Stimulated activated naive CD8-positive, alpha-beta T cell treated with anti-CD3 and anti-CD28 coated beads, Interleukin-15, amount 100 ng/mL, for 72 hours (primary cell): ENCODE measurements at places on chromosomes 5 and 9.

DNA sequence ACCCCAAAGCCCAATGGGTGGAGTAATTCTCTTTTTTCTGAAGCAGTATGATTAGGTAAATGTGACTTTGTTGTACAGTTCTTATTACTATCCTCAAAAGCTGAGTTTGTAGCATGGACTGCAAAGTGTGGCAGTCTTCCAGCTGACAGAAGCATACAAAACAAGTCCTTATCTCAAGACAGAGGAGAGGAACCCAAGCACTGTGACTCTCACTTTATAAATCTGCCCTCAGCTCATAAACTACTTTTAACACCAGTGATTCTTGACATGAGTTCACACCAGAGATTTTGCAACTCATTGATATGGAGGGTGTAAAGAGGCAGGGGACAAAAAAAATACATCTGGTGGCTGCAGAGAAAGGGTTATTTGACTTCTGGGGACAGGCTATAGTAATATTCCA, 251.6 kb downstream of the NTRK2 start:
- DNase-seq: no peak

DNA sequence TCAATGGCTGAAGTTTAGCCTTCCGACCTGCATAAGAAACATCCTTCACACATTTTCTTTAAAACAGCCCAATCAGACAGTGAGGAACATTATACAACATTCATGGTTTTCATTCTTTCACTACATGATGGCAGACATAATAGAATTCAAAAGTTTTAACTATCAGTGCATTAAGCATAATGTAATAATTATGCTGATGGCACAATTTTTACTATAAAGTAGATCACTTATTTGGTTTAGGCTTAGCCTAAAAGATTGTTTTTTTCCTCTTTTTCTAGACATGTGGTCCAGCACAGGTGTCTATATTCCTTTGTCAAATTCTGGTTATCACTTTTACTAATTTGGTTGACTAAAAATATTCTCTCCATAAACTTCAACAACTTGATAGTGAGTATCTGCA, 46.5 kb downstream of the EFNA5 start:
- DNase-seq: no peak

DNA sequence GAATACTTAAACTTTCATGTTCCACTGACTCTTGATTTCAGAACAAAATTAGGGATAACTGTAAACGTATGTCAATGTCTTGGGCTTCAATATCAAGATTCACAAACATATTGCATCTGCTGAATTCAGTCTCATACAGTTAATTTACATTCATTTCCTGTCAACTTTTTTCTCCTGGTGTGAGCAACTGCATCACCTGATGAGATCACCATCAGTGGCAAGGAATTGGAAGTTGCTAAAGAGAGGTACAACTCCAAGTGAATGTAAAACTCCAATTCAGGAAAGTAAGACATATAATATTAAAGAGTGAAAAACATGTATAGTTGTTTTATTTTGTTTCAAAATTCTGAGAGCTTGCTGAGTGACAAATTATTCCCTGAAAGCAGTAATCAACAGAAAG, 1336.2 kb upstream of the C9orf72 start:
- no peak for DNase-seq

DNA sequence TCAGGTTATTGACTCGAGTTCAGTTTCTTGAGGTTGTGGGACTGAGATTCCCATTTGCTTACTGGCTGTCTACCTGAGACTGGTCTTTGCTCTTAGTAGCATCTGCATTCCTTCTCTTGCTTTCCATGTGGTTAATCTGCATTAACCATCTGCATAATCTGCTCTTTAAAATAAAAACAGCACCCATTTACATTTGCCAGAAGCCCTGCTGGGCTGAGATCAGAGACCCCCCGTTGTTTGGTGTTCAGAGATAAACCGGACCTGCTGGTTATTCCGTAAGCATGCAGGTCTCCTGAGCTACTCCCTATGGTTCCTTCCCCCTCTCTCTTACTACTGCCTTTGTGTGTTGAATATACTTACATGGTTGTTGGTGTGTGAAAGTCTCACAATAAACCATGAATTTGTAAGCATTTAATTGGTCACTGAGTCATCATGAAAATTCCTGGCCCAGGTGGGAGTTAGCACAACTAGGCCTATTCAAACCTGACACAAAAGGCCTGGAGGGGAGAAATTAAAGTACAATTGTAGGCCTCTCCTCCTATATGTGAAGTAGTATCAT, 396.7 kb downstream of the MRPS30 start:
- no peak for DNase-seq

GRCh38 chr5:80231243-80231642, 24.6 kb downstream of the SERINC5 start:
- no peak for DNase-seq

GRCh38 chr5:124872615-124873014, 126.2 kb upstream of the ZNF608 start:
- no peak for DNase-seq

- DNase-seq: no peak
These were observed 89.4 kb upstream of the SH3PXD2B start for GRCh38 chr5:172543484-172544298.

- DNase-seq: no peak
These were observed 36.4 kb downstream of the PHF2 start for GRCh38 chr9:93612796-93613154.

GRCh38 chr5:574906-575305, 37.2 kb upstream of the CEP72 start:
- DNase-seq: no peak

- DNase-seq: no peak
These were observed 178.0 kb downstream of the YIPF5 start for GRCh38 chr5:143992496-143992895.

- DNase-seq: no peak
These were observed 11.7 kb downstream of the VCP start for GRCh38 chr9:35060548-35061207.

- no peak for DNase-seq
These were observed 92.1 kb downstream of the PBX3 start for GRCh38 chr9:125839317-125839716.

DNA sequence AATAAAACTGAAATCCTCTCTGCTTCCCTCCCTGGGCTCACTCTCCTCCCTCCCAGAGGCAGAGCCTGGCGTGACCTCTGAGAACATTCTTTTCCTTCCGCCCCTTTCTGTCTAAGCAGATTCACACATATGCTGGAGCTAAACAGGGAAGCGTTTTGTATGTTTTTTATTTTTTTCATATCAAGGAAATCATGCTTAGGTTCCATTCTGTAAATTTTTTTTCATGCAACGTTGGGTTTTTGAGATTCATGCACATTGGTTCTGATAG, 20.2 kb upstream of the BARHL1 start:
- DNase-seq: no peak

- DNase-seq: no peak
These were observed 364.3 kb upstream of the CDH10 start for GRCh38 chr5:25009063-25009462.

- DNase-seq: no peak
These were observed 473.0 kb downstream of the NTRK2 start for GRCh38 chr9:85142496-85142911.

- peak; percentile 18 for DNase-seq
These were observed 6.8 kb upstream of the LNPEP start for GRCh38 chr5:96928931-96929708.

- DNase-seq: no peak
These were observed 44.5 kb downstream of the FBXO10 start for GRCh38 chr9:37531699-37532098.

GRCh38 chr5:125446986-125447385, 700.5 kb upstream of the ZNF608 start:
- DNase-seq: no peak

- no peak for DNase-seq
These were observed 35.3 kb downstream of the HNRNPH1 start for GRCh38 chr5:179588166-179588565.

- DNase-seq: no peak
These were observed 465.9 kb downstream of the CDH9 start for GRCh38 chr5:26572480-26572879.

DNA sequence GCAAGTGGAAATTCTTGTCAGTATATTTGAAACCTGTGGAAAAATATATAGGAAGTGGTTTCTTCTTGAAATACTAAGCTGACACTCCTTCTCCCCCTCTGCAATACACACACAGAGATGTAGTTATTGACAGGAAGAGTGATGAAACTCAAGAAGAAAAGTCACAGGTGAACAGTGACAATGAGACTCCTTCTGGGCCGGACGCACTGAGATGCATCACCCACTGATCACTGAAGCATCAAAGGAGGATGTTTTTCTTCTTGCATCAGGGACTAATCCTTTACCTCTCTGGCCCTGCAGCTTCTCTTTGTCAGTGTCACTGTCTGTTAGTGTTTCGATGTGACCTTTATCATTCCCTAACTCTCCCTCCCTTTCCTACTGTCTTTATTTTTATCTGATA, 1864.2 kb upstream of the C9orf72 start:
- DNase-seq: no peak

DNA sequence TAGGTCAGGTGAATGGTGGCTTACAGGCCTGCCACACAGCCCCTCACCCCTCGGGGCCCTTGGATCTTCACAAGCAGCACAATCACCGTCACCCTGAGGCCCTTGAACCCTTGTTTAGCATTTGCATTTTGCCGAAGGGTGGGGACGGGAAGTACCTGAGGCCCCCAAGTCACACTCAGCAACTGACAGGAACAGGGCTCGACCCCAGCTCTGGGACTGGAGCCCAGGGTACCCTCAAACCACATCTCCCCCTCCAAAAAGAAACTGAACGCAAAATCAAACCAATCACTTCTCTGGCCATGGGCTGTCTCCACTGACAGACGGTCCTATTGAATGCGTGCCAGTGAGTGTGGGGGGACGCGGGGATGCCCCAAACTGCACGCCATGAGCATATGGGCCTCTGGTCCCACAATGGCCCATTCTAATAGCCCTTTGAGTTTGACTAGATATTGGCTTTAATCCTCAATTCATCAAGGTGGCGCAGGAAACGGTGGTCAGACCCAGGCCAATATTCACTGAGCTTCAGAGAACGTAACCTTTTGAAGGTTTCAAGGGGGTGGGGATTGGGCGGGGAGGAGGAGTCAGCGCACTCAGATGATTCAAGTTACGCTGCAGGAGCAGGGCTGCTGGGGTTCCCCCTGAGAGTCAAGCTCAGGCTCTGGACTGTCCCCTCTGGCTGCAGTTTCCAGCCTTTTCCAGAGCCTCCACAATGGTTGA, 176.0 kb downstream of the DAB2IP start:
- no peak for DNase-seq

DNA sequence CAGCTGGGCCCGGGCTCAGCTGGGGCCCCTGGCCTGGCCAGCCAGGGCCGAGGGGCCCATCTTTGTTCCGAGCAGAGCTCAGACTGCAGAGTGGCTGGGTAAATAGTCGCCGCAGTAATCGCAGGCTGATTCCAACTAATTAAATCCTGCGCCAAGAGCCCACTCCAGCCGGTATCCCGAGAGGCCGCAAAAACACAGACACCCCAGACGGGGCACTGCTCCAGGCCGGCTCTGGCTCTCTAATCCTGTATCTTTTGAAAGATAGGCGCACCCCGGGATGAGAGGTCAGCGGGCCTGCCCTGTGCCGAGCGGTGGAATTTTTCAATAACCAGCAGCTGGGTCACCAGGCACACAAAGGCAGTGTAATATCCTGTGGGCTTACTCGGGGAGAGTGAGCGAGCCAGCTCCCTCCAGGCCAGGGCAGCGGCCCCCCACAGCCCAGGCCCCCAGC, 57.7 kb downstream of the LMX1B start:
- DNase-seq: no peak

- no peak for DNase-seq
These were observed 60.2 kb upstream of the TRIO start for GRCh38 chr5:14082973-14083372.

DNA sequence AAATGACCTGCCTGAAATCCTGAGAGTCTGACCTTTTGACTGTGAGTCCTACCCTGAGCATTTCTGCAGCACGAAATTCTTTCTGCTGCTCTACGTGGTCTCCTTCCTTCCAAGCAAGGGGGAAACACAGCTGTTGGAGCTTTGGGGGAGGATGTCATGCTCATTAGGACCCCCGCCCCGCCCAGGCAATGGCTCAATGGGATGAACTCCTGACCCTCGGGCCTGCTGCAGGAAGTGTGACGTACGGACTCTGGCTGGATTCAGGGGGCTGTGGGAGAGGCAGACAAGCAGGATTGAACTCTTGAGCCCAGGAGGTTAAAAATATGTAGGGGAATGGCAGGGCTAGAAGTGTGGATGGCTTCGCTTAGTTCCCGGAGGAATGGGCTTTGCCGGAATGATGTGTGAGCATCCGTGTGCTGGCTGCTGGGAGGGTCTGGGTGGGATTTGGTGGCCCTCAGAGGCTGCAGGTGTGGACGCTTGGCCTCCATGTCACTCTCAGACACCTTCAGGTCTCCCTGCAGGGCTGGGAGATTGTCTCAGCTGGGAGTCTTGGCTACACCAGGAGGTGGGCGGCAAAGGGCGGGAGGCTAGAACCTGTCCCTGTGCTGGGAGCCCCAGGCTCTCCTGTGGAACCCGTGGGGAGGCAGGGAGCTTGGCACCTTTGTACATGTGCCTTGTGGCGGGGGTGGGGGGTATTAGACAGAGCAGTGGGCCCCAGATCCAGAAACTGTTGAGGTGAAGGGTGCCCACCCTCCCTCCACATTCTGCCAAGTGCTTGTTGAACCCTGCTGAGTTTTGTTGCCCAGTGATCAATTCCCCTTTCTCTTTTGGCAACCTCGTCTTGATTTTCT, 26.3 kb downstream of the STC2 start:
- DNase-seq: no peak

DNA sequence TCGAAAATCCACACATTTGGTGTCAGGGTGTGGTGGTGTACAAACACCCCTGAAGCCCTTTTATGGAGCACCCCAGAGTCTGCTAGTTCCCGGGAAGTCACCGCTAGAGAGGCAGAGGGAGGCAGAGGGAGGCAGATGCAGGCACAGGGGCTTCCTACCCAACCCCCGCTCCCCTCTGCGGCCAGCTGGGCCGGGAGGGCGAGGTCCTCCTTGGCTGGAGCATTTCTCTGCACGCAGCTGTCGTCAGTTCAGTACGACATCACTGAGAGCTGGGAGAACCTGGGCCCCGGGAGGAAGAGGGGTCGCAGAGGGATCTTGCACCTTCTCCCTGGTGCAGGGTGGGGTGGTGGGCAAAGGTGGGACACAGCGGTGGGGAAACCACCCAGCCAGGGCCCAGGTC, 15.8 kb upstream of the UBAC1 start:
- no peak for DNase-seq
